ENCODE measurements at places on chromosomes 4 and X.

DNA sequence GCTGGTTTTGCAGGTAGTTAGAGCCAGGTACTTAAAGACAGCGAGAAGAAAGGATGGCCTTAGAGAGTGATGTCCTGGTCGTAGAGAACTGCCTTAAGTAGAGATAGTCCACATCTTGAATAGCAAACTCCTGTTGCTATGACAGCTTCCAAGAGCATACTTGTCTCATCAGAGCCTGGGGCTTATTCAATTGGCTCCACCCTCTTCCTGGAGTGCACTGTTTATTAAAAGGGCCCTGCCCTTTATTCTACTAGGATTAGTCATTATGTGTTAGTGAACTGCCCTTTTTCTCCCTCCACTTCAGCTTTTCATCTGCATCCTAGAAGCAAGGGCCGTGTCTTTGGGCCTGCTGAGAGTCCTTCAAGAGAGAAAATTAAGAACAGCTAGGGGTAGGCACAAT, 94.5 kb upstream of the EOLA2 start:
- no peak for DNase-seq

DNA sequence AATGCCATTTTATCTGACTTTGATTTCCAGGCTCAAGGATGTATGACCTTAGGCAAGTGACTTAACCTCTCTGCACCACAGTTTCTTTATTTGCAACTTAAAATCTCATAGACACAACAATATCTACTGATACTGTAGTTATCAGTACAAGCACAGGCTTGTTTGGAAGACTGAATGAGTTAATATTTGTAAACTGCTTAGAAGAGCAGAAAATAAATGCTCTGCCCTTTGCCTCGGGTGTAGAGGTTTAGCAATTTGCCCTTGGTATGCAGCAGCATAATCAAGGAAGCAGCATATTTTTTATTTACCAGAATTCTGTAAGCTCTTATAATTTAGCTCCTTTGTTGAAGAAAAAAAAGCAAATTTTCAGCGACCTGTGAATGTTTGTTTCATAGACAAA, 2.9 kb upstream of the CXCL1 start:
- no peak for DNase-seq

DNA sequence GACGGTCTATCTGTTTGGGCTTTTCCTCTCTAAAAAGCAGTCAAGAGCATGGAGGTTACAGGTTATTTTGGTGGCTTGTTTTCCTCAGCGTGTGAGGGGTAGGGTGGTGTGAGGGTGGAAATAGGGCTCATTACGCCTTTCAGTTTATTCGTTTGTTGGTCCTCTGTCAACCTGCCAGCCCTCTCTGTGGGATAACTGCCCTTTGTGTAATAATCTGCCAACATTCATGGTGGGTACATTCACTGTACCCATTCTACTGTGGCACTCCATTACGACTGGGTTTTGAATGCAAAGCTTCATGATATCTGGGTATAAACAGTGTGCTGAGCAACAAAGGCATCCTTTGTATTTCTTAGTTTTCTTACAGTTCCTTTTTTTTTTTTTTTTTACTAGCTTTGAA, 136.4 kb downstream of the ADGRL3 start:
- no peak for DNase-seq

GRCh38 chr4:88276952-88277710, 7.2 kb downstream of the PPM1K start:
- DNase-seq: no peak

GRCh38 chr4:158970812-158971211, 132.1 kb upstream of the RAPGEF2 start:
- DNase-seq: no peak

DNA sequence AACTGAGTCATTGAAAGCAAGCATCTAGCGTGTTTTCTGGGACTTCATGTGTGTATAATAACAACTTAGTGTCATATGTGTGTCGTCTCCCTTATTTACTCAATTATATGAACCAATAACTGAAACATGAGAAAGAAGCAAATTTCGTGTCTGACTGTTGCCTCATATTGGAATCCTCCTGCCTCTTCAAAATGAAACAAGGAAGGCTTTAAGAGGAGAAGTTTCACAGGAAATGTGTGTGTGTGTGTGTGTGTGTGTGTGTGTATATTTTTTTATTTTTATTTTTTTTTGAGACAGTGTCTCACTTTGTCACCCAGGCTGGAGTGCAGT, 145.8 kb upstream of the SFRP2 start:
- no peak for DNase-seq

DNA sequence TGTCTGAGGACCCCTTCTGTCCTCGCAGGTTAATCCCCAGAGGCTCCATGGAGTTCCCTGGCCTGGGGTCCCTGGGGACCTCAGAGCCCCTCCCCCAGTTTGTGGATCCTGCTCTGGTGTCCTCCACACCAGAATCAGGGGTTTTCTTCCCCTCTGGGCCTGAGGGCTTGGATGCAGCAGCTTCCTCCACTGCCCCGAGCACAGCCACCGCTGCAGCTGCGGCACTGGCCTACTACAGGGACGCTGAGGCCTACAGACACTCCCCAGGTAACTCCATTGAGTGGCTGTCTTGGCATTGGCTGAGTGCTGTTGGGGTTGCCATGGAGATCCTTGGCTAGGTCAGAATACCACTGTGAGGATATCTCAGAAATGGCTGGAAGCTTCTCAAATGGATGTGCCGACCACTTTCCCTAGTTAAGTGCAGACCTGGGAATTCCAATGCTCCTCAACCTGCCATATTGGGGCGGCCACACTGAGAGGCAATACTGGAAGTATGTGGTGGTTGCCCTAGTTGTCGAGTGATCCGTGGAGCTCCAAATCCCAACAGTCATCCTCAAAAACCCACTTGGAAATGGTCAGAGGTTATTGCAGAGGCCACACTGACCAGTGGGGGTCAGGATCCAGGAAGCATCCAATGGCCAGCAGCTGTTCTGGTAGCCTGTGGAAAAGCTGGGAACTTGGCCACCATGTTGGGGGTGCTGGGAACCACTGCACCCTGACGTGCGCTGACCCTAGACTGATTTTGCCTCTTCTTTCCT, 4.9 kb downstream of the GATA1 start:
- DNase-seq: no peak

DNA sequence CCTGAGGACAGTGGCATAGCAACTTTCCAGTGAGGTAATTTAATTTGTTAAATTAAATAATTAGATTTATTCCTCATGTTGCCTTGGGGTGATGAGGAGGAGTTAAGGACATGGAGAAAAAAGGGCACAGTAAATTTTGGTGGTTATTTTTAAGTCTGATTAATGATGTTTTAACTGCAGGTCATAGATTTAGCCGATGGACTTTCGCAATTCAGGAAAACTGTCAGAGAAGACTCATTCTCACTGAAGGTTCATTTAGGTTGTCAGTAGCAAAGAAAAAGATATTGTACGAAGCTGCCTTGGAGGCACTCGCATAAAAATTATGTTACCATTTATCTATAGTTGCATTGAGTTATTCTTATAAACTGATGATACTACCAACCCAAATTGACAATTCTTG, 164.2 kb upstream of the PITX2 start:
- no peak for DNase-seq

- DNase-seq: no peak
Observed at GRCh38 chr4:81392164-81392563, 79.5 kb downstream of the RASGEF1B start.

DNA sequence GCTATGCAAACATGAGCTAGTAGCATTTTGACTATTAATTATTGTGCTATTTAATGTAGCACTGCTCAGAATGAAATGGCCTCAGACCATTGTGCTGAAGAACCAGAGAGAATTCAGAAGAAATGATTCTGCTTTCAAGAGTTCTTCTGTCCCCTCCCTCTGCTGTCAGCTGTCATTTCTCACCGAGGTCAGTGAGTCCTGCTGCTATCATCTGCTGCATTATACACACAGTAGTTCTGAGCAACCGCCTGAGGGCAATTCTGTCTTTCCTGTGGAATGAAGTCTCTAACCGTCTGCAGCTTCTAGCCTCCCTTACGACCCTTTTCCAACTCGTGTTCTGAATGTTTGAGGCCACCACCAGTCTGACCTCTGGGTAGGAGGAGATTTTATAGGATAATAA, 249.4 kb downstream of the HNRNPD start:
- DNase-seq: no peak

DNA sequence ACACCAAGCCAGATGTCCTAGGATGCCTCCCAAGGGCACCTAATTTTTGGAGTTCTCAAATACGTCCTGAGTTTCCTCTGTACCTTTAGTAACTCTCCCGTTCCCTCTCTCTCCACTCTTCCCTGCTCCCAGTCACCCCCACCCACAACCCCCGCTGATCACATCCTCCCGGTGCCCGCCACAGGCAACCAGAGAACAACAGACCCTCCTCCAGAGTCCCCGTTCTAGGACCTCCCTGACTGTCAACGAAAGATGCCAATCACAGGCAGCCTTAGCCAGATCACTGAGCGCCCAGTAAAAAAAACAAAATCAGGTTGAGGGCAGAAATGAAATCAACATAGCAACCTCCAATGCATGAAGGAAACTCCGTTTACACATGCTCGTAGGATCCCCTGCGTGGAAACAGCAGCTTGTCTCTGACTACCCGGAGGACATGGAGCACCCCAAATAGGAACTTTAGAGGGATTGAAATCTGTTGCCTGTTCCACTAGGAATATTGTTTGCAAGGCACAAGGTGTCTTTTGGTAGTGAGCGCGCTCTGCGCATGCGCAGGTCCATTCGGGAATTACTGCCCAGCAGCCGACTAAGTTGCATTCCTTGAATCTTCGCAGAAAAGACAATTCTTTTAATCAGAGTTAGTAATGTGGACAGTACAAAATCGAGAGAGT, at the start of gene GABRB1:
Gene GABRB1, plus strand, starts transcription at position 557 of the 668 bp plus-strand sequence.
- peak; percentile 7 for DNase-seq

DNA sequence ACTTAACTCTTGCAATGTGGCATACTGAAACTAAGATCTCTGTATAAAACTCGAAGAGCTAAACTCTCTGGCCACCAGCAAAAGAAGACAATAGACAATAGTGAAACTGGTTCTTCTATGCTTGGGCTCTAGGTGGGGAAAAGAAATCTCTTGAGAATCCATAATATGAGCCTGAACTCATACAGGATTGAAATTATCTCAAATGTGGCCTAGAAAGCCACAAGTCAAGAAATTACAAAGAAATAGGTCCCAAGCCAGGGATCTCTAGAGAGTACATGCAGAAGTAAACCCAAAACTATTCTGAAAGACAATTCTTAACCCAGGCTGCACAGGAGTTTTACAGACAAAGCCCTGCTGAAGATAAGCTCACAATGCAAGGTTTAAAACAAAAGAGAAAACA, 127.4 kb downstream of the ANAPC10 start:
- no peak for DNase-seq

DNA sequence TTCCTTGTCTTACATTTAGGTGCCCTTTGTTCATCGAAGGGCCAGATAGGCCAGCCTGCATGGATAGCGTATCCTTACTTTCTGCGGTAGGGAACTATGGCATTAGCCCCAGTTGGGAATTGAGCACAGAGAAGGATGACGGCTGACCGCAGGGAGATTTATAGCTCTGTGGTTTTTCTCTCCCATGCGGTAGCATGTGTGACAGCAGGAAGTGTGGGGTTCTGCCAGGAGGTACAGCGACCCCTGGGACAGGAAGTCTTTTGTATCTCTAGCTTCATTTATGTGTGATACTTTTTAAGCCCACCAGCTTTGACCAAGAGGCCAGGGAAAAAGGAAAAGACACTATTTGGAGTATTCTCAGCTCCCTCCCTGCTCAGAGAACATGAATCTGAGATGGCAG, 33.1 kb downstream of the GAB3 start:
- no peak for DNase-seq

DNA sequence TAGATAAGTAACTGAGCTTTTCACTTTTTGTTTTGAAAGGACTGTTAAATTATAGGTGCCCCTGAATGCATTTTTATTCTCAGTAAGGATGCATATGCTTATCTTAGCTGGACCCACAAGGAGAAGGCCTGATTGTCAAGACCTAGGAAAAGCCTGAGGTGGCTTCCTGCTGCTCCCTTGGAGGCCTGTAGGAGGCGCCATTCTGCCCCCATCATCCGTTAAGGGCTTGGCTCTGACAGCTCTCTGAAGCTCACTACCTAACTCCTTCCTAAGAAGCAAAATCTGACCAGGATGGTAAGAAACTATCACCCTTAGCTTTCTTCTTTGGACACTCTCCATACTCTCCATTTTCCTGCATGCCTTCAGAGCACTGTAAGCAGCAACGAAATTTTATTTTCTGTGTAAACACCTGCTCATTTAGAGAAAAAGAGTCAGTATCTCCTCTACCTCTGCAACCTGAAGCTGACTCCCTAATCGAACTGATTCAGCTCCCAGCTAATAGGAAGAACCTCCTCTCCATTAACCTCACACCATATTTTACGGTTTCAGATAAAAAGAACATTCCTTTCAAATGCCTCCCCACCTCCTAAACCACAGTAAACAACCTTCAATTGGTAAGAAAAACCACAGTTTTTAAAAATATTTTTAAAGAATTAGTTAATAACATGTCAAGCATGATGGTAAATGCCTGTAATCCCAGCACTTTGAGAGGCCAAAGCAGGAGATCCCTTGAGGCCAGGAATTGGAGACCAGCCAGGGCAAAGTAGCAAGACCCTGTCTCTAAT, 73.4 kb upstream of the EDNRA start:
- no peak for DNase-seq

DNA sequence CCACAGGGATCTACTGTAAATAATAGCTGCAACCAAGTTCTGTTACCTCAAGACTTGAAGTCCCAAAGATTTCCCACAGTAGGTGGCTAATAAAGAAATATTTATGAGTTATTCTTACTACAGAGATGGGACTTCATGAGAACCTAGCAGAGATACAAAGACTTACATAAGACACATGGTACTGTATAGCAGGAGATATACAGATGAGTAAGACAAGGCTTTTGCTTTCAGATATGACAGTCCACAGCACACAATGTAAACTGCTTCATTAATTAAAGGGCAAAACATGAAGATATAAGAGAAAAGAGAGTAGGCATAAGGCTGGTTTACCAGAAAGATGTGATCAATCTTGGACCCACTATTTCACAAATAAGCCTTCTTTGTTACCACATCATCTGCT, 6.6 kb downstream of the ANKRD17 start:
- DNase-seq: no peak

DNA sequence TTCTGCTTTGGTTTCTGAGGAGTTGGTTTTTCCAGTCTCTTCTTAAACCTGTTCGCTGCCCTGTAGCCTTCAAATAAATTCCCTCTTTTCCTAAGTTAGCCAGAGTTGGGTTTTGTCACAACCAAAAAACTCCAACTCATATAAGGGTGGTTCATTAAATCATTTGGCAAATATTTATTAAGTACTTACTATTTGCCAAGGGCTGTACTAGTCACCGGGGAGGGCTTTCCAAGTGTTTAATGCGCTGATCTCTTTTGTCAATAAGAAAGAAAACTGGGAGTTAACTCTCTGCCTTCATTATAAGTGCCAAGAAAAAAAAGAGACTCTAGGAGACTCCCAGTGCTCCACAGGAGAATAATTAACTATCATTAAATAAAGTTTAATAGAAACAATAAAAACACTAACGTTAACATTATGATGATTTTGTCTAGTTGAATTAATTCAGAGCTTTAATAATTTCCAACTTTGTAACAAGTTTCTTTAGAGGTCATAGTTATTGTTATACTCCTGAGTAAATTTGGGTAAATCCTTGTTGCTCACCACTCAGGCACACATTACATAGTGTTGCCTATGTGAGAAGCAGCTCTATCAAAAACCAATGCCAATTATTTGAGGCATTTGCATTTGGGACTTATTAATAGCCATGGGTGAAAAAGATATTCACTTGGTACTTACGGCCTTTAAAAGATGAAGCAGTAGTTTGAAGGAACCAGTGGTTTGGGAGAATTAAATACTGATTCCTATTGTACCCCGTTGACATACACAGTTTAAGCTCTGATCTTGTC, 122.5 kb upstream of the TEX13D start:
- DNase-seq: no peak

GRCh38 chrX:96721354-96721753, 36.7 kb downstream of the DIAPH2 start:
- no peak for DNase-seq

GRCh38 chrX:153306527-153307115, 14.9 kb downstream of the PNMA6F start:
- no peak for DNase-seq
